ENCODE measurements at places on chromosomes 6 and 20.
A peak's percentile ranks its signal among the peaks of the same experiment; 100 is the strongest.

- no peak for DNase-seq
Observed at GRCh38 chr6:13304580-13305260, 23.6 kb downstream of the TBC1D7 start.

DNA sequence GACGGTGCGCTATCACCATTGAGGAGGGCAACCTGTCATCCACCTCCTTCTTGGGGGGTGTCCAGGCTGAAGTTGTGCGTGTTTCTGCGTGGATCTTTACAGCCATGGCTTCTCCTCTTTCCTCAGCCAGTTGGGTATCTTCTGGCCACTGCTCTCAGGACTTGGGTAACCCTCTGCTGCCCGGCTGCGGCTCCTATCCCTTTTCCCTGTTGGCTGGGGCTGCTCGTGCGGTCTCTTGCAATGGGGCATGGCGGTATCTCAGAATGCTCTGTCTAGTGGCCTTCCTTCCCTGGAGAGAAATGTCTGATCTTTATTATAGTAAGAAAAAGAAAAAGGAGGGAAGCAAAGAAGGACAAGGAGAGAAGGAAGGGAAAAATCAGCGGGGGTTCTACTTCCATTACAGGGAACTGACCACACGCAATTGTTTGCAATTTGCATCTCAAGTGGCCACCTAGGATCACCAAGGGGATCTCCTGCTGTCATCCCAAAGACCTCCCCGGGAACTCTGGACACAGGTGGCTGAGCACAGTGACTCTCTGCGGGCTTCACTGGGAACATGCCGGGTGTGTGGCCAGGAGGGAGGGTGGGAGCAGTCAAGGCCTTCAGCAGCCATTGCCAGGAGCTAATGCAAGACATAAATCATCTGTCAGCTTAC is 60.8 kb downstream of the NPEPL1 start:
- no peak for DNase-seq

- DNase-seq = no peak
Observed at GRCh38 chr6:28523241-28523622, 2.4 kb upstream of the GPX5 start.

DNA sequence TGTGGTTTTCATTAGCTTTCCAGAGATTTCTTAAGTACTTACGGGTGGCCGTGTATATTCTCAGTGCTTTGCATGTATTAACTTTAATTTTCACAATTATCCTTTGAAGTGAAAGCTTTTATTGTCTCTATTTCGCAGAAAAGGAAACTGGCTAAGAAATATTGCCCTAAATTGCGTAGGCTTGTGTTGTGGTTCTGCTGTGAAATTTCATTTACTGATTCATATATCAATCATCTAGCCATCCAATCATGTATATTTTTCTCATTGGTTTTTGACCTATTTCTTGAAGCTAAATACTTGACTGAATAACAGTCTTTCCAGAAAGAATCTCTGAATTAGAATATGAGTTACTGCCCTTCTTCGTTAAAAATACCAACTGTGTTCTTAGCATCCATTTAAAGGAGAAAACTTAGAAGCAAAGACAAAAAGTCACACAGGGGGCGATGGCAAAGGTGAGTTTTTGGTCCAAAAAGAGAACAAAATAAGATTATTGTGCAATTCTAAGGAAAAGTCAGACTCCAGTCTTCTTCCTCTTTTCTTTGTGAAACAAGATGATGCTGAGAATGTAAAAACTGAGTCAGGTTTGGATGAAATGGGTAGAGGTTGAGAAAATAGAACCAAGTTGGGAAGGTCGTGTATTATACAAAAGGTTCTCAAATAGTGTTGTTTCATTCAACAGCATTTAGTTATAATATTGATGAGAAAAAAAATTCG is 1.4 kb downstream of the CYB5R4 start:
- no peak for DNase-seq

DNA sequence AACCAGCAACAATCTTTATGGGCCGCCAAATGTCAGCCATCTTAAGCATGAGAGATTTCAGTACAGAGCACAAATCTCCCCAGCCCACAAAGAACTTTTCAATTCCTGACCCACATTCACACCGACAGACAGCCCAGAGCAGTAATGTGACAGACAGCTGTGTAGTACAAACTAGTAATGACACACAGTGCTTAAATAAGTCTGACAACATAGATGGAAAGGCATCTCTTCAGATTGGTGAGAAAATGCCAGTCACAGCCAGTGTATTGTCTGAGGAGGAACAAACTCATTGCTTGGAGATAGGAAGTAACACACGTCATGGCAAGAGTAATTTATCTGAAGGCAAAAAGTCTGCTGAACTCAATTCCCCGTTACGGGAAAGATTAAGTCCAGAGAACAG is 36.0 kb downstream of the KIZ start:
- DNase-seq = no peak

DNA sequence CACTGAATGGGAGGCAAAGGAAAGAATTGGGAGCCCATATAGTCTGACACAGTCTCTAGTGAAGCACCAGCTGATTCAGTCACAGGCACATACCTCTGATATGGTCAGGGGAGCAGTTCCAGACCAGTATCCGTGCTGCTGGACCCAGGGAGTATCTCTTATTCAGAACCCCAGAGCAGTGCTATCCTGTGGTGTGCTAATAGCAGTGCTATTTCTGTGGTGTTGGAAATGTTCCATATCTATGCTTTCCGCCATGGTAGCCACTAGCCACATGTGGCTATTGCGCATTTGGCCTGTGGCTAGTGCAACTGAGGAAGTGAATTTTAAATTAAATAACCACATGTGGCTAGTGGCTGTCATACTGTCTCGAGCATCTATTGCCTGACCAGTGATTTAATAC is 11.0 kb downstream of the SCUBE3 start:
- DNase-seq = no peak

GRCh38 chr6:18242062-18242851 is 22.1 kb downstream of the DEK start:
- no peak for DNase-seq

DNA sequence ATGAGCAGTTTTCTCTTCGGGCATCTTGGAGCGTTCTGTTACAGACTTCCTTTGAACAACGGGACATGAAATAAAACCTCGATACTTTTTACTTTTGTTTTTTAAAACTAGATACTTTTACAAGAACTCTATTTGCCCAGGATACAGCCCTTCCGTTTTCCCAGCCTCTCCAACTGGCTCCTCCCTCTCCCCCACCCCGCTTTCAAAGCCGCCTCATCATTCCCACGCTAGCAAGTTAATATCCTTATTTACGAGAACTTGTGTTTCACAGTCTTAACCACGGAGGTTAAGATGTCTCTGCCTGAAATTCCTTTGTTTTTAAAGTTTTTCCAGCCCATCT is 241 bp upstream of the CFAP206 start:
- peak; percentile 42 for DNase-seq
